ENCODE measurements at places on chromosomes 5 and 9.

DNA sequence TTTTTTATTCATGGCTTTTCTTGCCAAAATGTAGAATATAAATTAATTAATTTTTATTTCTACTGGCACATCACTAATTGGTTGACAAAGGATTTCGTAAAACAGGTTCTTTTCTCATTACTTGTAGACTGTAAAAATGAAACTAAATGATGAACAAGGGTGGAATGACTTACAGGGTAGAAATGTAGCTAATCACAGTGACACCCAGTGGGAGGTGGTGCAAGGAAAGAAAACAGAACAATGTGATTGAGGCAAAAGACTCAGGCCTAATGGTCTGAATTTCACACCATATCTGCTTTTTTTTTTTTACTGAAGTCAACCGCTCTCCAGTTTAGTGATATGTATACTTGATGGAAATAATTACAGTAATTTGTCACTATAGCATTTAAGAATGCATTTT is 28.9 kb downstream of the GABRG2 start:
- DNase-seq, result no peak

DNA sequence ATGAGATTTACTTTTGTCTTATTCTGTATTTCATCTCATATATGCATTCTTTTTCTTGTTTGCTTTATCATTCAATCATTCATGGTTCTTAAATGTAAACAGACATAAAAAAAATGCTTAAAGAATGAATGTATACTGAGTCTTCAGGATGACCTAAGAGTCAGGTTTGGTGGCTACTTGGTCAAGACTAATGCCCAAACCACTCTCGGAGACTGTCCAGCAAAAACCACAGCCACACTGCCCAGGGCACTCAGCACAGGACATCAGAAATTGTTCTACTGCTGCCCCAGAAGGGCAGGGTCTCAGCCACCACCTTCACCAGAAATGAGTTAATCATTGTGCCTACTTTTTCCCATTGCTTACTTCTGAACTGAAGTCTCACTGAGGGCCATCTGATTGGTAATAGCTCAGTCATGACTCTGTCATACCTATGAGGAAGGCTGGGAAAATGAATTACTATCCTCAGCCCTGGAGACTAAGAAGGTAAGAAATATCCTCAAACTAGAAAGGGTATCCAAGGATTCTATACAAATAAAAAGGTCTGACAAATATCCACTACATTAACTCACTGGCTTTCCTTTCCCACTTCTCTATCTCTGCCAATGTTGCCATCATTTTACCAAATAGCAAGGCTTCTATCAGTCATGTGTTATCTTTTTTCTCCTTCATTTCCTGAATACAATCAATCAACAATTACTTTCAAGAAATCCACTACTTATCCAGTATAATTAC is 236.1 kb downstream of the CETN3 start:
- DNase-seq, result no peak

DNA sequence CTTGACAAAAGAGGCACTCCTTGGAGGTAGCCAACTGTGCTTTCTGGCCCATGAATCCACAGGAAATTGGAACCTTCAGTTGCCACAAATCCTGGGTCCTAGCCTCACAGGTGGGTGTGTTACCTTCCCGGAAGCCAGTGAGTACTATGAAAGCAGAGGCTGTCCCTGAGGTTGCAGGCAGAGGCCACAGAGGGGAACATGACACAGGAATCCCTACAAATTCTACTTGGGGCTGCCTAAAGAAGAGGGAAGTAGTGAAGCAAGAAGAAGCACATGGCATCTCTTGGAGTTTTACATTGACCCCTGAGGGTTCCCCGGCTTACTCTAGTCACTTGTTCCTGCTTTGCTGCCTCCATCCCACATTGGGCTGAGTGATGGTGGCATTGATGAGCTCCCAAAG is 2.6 kb downstream of the SLC22A5 start:
- DNase-seq, result no peak

DNA sequence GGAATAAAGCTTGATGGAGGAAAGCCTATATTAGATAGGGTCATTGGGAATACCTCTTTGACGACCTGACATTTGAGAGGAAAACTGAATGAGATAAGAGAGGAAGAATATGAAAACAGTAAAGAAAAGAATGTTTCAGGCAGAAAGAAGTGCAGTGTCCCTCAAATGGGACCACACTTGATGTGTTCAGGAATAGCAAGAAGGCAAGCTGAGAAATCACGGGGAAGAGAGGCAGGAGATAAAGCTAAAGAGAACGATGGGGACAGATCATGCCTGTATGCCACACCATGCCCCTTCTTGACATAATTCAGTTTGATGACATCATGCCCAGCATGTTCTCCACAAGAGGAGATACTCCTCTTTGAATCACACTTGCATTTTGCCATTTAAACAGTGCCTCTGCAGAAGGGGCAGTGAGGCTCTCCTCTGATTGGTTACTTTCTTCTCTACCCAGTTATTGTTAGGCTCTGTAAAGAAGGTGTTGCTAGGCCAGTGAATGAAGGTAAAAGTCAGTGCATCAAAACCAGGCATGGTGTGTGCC is 7.6 kb downstream of the AP3S1 start:
- no peak for DNase-seq

DNA sequence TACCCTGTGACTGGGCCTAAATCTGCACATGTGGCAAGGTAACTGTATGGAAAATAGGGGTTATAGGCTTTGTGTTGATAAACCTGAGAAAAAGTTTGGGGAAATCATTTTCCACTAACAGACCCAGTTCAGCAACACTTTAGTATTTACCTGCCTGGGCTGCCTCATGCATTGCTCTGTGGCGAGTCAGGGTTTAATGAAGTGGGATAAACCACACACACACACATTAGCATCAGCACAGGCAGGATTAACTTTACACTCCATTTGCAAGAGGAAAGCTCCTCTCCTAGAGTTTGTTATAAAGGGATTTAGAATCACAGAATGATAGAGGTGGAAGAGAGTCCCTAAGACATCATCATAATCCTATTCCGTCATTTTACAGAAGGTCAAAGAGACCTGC is 20.0 kb upstream of the ZCCHC7 start:
- DNase-seq, result no peak

GRCh38 chr5:77627869-77628674 is 10.4 kb downstream of the OTP start:
- no peak for DNase-seq

GRCh38 chr9:90813523-90813922 is 11.9 kb downstream of the SYK start:
- no peak for DNase-seq

DNA sequence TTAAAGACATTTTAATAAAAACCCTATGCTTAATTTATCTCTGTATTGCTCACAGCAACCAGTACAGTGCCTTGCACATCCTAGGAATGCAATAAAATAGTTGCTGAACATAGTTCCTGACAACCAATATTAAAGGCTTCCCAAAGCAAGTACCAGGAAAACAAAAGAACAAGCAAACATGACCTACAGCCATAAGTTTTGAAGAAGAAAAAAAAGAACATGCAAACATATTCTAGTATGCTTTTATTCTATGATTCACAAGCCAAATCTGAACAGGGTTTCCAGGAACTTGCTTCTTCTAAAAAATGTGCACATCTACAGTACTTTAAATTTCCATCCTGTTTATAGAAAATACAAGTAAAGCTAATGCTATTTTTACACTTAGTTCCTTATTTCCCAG is 4.5 kb downstream of the CEMIP2 start:
- no peak for DNase-seq

DNA sequence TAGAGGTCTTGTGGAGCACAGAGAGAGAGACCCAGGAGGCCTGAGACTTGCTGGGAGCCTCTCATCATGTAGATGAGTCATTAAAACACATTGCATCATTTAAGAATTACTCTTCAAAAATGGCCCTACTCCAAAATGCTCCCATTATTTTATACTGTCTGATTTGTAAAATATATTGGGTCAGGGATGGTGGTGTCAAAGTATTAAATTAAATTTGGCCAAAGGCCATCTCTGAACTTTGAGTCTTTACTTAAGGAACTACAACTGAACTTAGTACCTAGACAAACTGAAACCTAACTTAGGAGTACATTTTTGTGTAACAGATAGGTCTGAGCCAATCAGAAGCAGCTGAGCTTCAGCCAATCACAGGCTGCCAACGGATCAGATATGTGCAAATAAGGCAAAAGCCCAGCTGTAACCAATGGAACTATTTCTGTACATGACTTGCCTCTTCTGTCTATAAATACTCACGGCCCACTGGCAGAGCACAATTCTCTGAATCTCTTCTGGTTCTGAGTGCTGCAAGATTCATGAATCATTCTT is 657.2 kb downstream of the TLE1 start:
- DNase-seq, result no peak

GRCh38 chr9:96350866-96351265 is 32.6 kb downstream of the SLC35D2 start:
- DNase-seq, result no peak

DNA sequence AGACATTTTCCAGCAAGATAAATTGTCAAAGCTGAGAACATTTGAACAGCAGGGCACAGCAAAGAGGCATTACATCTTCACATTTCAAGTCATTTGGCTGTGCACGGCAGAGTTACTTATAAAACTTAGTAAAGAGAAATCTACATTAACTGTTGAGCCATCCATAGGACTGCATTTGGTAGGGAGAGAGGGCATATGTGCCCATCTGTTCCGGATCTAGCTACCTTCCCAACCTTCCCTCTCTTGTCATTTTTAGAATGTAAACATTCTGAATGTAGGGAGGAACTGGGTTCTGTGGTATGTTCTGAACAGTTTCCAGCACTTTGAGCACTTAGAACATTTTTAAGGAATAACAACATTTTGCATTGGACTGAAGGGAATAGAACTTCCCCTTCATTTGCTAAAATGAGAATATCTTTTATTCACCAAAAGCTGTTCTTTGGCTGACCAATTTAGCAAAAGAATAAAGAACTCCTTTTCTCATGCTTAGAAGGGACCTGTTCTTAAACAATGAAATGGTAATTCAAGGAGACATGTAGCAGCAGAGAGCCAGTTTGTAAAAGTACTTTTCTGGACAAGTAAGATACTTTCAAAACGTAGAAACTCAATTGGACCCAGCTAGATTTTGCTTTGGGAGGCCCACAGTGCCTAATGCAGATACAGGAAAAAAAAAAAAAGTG is 104.4 kb downstream of the CETN3 start:
- DNase-seq, result no peak

- no peak for DNase-seq
Observed at GRCh38 chr9:96441798-96442445, 8.0 kb upstream of the HABP4 start.

DNA sequence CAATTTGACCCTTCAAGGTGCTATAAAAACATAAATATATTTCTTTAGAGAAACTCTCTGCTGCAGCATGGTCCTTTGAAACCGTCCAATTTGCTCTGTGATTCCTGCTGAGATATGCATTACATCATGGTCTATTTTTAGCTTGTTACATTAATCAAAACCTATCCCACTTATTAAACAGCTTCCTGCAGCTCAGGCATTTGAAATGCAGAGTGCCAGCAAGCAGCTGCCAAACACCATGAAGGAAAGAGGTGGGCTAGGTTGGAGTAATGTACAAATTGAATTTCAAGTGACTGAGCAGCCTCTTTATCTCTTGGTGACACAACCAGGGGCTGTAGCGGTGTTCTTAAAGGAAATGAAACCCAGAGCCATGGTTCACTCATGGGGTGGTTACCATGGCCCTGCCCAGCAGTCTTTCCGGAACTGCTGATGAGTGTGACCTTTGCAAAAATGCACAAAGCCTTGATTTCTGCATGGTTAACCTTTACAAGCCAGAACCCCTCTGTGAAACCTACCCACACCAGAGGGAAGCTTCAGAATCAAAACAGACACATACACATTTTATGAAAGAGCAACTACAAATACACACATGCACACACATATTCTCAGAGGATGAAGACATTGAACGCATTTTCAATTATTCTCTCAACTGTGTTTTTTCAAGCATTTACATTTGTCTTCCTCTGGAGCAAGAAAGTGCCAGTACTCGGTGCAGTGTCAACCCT is 155.8 kb upstream of the ZNF608 start:
- DNase-seq, result no peak

GRCh38 chr5:43000111-43000840 is 39.8 kb downstream of the ANXA2R start:
- no peak for DNase-seq

DNA sequence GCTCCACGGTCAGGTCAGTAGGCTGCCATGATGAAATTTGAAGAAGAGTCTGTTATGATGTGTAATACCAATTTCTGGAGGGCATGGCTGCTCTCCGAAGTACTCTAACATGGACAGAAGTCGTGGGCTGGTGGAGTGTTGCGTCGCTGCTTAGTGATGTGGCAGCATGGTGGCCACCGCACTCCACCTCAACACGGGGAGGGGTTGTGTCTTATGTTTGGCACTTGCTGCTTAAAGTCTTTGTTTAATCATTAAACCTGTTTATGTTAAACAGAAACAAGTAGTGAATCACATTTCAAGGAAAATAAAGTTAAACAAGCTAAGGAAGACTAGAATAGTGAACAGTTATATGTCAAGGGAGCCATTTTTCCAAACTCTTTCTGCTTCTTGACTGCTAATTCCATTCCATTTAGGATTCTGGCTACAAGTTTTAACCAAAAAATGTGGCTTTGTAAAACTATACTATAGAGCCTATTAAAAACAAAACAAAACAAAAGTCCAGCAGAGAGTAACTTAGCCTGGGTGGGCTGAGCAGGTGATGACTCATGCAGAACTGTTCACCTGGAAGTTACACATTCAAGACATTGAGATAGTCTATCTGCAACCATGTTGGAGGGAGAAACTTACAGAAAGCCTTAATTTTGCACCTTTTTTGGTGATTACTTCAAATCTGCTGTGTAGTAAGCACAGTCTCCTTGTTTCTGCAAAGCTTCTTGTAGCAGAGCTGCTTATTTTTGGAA is 9.5 kb downstream of the HABP4 start:
- peak; percentile 33 for DNase-seq

DNA sequence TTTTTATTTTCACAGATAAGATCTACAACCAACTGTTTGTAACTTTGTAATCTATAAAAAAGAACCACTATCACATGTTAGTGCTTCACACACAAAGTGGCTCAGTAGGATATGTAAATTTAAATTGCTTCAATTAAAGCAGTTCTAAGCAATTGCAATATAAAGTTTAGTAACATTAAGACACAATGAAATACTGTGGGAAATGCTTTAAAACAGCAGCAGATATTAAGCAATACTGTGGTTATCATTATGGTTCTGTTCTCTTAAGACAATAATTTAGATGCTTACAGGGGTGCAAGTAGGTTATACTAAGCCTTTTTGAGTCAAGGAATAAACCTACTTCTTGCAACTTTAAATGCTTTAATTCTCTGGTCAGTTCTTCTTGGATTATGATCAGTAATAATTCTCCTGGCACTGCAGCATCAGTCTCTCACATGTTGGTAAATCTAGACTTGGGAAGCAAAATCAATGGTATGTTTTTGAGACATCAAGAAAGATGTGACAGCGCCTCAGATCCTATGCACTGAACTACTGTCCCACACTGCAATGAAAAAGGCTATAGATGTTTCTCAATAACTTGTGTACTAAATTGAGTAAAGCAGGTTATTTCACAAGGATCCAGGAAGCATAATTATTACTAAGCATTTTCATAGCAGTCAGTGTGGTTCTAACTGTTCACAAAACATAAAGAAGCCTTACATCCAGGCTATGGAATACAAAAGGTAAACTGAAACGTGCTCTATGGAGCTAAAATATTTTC is 338.7 kb upstream of the PDE4D start:
- no peak for DNase-seq
